ENCODE measurements at places on chromosomes 5 and 9. TPM values are rescaled to one million over a fixed set of nuclear protein-coding genes. Genes with fewer than 3 reads are reported as not detected.

Gene PCDHAC1
- total RNA-seq = 1.1 TPM

Gene IDNK
- 11.1 TPM for total RNA-seq

Gene CATSPER3
- 3.2 TPM for total RNA-seq

DNA sequence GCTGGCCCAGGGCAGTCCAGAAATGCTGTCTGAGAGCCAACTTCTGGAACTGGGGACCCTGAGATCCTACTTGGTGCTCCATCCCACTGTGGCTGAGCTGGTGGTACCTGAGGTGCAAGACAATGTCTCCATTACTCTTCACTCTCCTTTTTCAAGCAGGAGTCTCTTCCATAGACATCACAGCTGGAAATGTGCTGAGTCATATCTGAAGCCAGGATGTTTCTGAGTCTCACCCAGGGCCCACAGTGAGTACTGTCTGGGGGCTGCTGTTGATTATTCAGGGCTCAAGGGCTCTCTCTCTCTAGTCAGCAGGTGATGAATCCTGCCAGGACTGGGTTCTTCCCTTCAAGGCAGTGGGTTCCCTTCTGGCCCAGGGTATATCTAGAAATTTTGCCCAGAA, 145.2 kb upstream of the TAS2R1 start:
- H3K27ac ChIP-seq = no peak overlapping the region
- no peak overlapping the region for H3K4me3 ChIP-seq
- no peaks in the 10 kb centered on the region for H3K36me3 ChIP-seq
- H3K27me3 ChIP-seq = no peaks in the 10 kb centered on the region

DNA sequence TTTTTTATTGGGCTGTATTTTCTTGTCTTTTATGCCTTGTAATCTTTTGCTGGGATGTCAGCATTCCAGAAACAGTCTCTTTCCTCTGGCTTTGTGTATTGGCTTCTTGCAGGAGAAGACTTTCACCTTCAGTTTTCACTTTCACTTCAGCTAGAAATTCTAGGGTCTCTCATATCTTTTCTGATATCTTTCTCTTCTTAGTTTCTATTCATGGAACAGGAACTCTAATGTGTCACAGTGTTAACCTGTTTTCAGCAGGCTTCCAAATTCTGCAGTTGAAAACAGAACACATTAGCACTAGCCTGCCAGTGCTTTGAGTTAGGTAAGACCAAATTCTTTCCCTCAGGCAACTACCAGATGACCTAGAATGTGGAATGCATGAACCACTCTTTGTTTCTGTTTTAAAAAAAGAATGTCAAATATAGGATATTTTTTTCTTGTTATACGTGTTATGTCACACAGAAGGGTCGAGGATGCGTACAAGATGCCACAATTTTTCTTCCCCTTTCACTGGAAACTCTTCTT, 164.7 kb downstream of the TUSC1 start:
- no peak for DNase-seq
- no peaks in the 10 kb centered on the region for H3K27me3 ChIP-seq
- no peaks in the 10 kb centered on the region for H3K4me1 ChIP-seq
- no peak overlapping the region for H3K27ac ChIP-seq

DNA sequence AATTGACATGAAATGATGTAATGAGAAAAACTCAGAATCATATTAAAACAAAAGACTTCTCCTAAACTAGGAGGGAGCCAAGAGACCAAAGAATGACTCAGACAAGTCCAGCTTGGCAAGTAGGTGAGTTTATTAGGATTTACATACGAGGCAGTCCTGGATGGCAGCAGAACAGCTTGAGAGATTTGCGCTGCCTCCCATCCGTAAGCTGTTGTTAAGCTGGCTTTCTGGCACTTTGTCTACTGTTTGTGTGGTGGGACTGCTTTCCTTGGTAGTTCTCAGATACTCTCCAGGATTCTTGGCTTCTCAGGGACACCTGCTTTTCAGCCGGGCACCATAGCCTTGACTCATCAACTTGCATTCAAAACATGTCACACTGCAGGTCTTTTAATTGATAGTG, 57.6 kb downstream of the COX7C start:
- H3K4me3 ChIP-seq = no peak overlapping the region
- no peaks in the 10 kb centered on the region for H3K27me3 ChIP-seq
- no peaks in the 10 kb centered on the region for H3K4me1 ChIP-seq
- no peak for DNase-seq
- H3K36me3 ChIP-seq = no peaks in the 10 kb centered on the region

- no peaks in the 10 kb centered on the region for H3K4me1 ChIP-seq
- no peak for DNase-seq
- H3K27me3 ChIP-seq = no peaks in the 10 kb centered on the region
- H3K36me3 ChIP-seq = no peaks in the 10 kb centered on the region
- no peak overlapping the region for H3K27ac ChIP-seq
Measured at GRCh38 chr9:109181284-109181683, 14.2 kb upstream of the FRRS1L start.

DNA sequence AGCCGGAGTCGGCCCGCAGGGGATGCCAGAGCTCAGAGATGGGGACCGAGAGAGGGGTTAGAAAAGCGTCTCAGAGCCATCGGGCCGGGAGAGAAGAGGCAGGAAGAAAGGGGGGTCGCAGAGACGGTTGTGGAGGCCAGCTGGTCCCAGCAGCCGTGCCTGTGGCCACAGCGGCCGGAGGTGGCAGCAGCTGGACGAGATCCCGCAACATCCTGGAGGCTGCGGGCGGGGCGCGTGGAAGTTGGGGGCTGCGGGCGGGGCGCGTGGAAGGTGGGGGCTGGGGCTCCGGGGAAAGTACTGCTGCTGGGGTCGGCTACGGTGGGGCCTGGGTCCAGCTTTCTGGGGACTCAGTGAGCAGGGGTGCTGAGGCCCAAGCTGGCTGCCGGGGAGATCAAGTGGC, 34.4 kb upstream of the EGFL7 start:
- DNase-seq = no peak
- no peak overlapping the region for H3K4me3 ChIP-seq
- no peaks in the 10 kb centered on the region for H3K36me3 ChIP-seq
- no peaks in the 10 kb centered on the region for H3K27me3 ChIP-seq
- H3K4me1 ChIP-seq = peaks cover 7% of the 10 kb centered on the region

DNA sequence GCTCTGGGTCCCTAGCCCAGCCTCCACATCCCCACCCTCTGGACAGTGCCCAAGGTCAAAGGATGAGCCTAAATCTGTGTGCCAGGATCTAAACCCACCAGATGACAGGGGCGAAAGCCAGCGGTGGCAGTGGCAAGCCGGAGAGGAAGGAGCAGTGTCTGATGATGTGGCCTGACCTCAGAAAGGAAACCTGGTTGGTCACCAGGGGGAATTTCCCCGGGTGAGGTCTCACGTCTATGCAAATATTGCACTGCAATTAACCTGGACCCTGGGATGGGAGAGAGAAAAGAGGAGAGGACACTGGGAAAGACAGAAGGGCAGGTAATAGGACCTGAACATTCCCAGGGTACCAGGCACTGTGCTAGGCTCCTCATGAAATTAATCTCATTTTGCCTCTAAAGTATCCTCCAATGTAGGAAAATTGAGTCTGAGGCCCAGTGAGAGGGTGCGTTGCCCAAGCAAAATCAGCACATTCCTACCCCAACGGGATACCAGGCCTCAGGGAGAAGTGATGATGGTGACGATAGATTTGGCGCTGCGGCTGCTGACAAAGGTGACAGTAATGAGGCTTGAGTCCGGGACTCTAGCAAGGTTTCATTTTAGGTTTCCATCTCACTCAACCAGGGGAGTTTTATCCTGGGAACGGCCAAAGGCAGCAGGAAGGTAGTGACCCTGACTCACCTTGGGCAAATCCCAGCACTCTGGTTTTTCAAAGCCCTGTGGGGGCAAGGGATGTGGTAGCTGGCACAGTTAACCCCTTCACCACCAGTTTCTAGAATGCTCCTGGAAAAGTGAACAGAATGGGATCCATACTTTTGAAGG, 13.4 kb upstream of the TNIP1 start:
- DNase-seq = no peak
- no peak overlapping the region for H3K4me3 ChIP-seq
- no peak overlapping the region for H3K27ac ChIP-seq
- H3K36me3 ChIP-seq = no peaks in the 10 kb centered on the region
- H3K4me1 ChIP-seq = no peaks in the 10 kb centered on the region

DNA sequence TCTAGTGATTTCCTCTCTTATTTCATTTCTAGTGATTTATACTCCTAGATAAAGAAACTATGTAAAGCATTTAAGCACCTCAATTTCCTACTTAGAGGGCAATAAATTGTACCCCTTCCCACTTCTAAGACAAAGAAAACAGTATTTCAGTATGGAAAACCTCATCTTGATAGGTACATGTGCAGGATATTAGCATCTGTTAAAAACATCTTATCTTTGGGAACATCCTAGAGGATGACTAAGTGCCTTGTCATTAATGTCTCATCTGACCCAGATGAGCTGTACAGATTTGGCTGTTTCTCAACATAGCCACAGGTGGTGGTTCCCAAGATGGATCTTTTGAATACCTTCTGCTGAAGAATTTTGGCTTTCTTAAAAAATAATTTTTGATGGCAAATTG, 5.7 kb downstream of the MEGF10 start:
- DNase-seq = no peak
- H3K27me3 ChIP-seq = no peaks in the 10 kb centered on the region
- H3K4me1 ChIP-seq = no peaks in the 10 kb centered on the region
- H3K4me3 ChIP-seq = no peak overlapping the region
